ENCODE measurements at places on chromosomes 2 and 18. TPM values are rescaled to one million over a fixed set of nuclear protein-coding genes. Genes with fewer than 3 reads are reported as not detected.
A peak's percentile ranks its signal among the peaks of the same experiment; 100 is the strongest.

DNA sequence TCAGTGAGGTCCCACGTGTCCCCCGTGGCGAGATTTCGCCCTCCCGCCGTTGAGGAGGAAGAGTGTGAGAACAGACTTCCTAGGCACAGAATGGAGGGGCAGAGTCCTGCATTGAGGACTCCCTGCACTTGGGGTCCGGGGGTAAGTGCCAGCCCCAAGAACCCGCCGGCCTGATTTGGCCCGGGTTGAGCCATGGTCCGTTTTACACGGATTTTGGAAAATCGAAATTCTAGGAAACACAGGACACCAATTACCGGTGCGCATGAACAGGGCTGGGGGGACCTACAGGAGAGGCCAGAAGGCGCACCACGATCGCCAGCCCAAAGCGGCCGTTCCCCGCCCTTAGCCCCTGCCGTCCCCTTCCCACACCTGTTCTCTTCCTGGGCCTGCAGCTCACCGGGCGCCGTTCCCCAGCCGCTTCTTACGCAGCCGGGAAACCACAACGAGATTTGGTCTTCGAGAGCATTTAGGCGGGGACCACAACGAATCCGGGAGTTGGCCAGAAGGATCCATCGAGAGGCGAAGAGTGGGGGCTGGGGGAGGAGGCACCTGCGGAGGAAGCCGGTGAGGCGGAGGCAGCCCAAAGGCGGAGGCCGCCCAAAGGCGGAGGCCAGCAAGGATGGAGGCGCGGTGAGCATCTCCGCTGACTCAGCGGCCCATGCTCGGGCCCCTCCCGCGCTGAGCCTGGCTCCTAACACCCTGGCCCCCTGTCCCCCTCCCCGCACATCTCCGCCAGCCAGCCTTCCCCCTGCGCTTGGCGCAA, 464 bp upstream of the TLX2 start:
- peak; percentile 66 for DNase-seq

Gene CD302
- 0.57 TPM for total RNA-seq

DNA sequence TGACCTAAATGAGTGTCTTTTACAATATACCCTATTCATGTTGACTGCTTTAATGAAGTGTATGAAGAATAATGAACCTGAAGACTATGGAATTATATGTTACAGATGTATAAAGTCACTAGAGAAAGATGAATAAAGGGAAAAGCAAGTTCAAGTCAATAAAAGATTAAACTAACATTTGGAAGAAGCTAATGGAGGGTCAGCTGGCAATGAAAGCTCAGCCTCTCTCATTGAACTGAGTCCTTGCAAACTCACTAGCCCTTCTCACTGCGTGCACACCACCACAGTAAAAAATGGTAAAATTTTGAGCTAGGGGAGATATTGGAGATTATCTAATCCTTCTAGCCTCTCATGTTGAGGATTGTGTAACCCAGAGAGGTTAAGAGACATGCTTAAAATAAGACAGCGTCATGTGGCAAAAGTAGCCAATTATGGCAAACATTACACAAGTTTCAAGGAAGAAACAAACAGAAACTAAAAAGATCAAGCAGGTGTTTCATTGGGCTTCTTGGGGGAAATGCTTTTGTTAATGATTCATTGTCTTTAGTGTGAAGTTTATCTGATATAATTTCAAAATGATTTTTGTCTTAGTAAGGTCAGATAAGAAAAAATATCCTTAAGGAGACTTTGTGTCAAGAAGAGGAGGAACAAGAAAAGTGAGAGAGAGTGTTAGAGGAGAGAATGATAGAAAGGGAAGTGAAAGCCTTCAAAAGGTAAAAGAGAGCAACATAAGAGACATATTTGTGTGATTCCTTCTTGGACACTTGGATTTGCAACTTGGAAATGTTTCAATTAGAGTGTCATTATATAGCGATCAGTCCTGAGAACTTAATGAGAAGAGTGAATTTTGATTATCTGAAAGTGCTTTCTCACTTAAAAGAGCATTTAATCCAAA, 893.7 kb upstream of the FAM98A start:
- no peak for DNase-seq

GRCh38 chr2:11082880-11083279, 72.4 kb upstream of the SLC66A3 start:
- DNase-seq, result no peak

DNA sequence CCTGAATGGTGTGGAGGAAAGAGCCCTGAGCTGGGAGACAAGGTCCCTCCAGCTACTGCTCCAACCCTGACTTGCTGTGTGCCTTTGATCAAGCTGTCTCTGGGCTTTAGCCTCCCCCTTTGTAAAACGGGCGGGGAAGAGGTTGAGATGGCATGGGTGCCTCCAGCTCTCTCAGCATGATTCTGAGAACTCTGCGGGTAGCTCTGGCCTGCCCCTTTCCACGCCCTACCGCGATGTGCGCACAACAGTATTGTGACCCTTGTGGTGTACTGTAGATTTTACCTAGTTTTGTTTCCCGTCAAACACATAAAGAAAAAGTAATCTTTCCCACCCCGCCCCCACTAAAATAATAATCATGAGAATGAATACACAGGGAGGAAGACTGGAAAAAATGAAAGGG, 5.3 kb downstream of the CD8A start:
- peak; percentile 20 for DNase-seq

Gene CACNB4
- 0.26 TPM for total RNA-seq

Gene APLF
- total RNA-seq, result 4.3 TPM

- DNase-seq, result no peak
These were observed 81.3 kb downstream of the NFATC1 start for GRCh38 chr18:79476918-79477571.

- no peak for DNase-seq
These were observed 89.8 kb downstream of the PRPF40A start for GRCh38 chr2:152627351-152627957.

DNA sequence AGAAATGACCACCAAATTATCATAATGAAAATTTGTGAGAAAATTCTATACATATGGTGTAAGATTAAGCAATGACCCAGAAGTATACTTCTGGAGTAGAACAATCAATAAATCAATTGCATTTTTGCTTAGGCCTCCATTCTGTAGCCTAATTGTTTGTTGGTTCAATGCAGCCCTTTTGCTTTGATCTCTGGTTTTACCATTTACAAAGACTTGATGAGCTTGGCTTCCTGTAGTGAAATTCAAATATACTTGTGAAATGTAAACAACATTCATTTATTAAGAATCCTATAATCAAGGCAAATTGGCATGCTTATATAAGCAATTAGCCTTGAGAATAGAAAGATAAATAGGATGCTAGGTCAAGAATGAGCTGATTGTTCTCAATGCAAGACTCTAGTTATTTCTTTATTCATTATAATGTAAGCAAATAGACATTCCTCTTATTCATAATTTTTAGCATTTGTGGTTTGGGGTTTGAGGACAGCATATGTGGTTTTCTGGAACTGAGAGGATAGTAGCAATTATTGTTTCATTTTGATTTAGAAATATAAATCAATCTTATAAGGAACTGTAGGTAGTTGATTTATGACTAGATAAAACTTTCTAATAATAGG, 9.7 kb downstream of the FMNL2 start:
- DNase-seq, result no peak

DNA sequence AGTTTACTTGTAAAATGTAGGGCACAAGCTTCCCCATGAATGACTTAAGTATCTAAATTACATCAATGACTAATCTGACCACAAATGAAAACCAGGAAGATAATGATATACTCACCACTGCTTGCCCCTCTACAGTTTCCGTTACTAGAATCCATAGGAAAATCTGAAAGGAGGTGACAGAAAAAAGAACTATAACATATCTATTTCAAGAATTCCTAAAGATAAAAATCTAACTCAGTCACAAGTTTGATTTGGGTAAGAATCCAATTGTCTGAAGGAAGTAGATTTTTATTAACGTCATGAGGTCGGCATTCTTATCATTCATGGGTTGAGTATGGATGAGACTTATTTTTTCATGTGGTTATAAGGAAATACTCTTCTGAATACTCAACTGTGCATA, 7.8 kb downstream of the FRZB start:
- DNase-seq, result no peak

DNA sequence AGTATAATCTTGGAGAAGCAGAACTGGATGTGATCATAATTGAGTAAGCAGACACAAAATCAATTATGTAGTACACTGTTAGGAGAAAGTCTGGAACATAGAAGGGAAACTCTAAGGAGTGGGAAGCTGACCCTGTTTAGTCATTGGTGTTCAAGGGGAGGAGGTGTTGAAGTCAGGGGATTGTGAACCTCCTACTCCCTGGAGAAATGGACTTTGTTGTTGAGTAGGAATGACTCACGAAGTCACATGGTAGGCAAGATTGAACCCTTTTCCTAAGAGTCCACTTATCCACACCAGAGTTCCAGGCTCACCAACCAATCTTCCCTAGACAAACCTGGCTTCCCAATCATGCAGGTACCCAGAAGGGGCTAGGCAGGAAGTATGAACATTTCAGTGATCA, 81.0 kb upstream of the BCL11A start:
- no peak for DNase-seq

DNA sequence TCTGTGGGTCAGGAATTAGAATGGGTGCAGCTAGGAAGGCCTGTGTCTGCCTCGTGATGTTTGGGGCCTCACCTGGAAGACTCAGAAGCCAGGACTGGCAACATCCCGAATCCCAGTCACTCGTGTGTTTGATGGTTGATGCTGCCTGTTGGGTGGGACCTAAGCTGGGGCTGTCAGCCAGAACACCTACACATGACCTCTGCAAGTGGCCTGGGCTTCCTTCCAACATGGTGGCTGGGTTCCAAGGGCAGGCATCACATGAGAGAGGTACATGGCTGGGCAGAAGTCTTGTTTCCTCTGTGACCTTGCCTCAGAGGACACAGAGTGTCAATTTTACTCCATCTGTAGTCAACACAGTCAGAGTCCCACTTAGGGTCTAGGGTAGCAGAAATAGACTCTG, 177.8 kb downstream of the GBX2 start:
- no peak for DNase-seq

DNA sequence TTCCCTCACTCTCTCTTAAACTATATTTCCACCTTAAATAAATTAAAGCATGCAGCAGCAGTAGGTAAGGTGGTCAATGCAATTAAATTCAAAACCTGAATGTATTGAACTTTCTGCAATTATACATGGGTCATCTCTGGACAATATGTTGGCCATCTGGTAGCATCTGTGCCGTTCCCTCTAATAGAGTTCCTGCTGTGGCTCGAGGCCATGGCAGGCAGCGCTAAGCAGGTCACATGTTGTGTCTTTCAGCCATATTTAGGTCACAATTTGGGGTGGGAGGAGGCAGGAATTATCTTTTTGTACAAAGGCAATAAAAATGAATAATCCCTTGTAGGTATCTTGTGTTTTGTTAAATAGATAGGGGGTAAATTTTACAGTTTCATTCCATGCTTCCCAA, 676.2 kb downstream of the ZEB2 start:
- no peak for DNase-seq

DNA sequence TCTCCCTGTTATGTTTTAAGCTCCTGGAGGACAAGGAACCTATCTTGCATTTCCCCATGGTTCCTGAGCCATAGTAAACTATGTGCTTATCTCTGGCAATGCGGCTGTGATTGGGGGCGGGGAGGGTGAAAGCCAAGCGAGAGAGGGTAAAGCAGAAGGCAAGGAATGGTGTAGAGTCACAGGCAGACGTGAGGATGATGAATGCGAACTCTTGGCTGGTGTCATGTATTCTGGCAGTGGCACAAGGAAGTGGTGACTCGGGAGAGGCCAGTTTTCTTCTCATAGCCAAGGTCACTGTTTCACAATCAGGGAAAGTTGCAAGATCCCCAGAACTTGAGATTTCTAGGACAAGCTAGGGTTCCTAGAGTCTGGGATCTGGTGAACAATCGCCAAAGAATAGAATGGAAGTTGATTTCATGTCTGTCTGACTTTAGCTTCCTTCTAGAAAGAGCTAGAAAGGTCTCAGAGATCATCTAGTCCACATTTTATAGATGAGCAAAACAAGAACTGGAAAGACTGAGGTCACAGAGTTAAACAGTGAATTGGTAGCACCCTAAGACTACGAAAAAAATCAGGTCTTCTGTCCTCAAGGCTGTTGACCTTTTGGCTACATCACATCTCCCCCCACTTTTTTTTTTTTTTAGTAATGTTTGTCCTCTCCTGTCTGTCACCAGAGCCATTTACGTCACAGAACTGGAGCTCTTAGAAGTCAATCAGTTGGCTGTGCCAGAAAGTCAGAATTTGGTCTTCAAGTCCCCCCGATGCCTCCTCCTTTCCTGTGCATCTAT, 137.0 kb downstream of the BCL11A start:
- DNase-seq, result no peak

Gene PDCL3
- total RNA-seq, result 39.3 TPM

Gene CCDC150
- total RNA-seq, result 11.8 TPM

DNA sequence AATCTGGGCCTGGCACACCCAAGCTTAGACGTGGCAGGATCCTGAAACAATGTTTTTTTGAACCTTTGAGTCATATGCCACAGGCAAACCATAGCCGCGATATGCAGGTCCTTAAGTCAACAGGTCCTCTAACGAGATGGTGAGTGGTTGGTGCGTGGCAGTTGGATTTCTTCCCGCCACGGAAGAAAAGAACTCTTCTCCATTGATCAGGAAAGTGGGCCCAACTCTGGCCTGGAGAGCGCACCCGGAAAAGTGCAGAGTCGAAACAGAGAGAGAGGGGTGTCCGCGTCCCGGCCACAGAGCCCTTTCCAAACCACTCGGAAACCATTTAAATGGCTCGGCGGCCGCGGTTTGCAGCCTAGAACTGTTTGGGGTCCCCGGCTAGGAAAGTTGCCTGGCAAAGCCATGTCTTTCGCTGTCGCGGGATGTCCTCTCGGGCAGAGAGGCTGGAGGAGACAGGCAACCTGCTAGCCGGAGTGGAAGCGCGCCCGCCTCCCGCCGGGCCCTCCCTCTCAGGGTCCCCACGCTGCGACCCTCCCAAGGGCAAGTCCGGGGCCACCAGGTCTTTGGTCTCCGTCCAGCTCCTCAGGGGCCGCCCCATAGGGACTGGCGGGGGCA, 777 bp downstream of the GALNT3 start:
- DNase-seq, result peak; percentile 20

- DNase-seq, result no peak
These were observed 7.4 kb downstream of the ZAP70 start for GRCh38 chr2:97720746-97721145.

DNA sequence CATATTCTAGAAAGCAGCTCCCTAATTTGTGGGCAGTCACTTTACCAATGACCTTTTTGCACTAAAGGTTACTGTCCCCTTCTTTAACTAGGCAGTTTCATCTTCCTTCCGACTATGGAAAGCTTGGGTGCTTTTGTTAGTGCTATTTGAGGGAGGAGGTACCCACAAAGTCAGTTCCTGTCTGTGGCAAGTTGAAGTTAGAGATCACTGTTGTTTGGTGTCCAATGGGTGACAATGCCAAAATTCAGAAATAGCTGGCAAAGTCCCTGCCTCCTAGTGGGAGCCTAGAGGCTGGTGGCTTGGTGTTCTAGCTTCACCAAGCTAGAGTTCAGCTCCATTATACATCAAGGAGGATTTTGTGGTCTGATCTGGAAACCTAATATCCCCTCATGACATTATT, 87.1 kb upstream of the PNPT1 start:
- DNase-seq, result no peak

DNA sequence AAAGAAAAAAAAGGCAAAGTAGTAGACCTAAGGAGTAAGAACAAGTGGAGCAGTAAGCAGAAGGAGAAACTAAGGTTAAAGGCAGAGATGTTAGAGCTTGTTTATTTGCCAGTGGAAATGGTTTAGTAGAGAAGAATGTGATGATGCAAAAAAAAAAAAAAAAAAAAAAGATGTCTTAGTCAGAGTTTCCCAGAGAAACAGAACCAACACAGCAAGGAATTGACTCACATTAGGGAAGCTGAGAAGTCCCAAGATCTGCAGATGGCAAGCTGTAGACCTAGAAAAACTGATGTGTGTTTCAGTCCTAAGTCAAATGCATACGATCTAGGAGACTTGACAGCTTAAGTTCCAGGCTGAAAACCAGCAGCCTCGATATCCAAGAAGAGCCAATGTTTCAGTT, 1548.8 kb upstream of the LRRTM1 start:
- no peak for DNase-seq
